ENCODE measurements at places on chromosomes 13 and 19.

- no peak for DNase-seq
Measured at GRCh38 chr19:5314012-5314906, 26.4 kb downstream of the PTPRS start.

DNA sequence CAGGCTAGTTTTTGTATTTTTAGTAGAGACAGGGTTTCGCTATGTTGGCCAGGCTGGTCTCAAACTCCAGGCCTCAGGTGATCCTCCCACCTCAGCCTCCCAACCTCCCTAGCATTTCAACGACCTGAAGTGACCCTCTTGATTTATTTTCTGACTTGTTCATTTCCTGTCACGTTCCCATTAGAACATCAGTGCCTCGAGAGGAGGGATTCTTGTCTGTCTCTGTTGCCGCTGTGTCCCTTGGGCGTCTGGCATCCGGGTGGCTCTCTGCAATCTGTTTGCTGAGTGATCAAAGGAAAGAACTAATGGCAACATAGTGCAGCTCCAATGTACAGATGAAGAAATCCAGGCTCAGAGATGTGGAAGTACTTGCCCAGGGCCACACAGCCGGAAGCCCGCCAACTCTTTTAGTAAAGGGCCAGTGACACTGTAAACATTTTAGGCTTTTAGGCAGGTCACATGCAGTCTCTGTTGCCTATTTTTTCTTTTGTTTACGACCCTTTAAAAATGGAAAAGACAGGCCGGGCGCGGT lies 47.5 kb downstream of the NFIC start:
- no peak for DNase-seq

- DNase-seq: no peak
Measured at GRCh38 chr19:18533058-18533457, 10.3 kb downstream of the FKBP8 start.

- DNase-seq: no peak
Measured at GRCh38 chr19:21677696-21678418, 89.5 kb downstream of the ZNF100 start.

- no peak for DNase-seq
Measured at GRCh38 chr13:99555149-99555548, 53.9 kb downstream of the TM9SF2 start.

Measured in pons (tissue), 1 donor.